ENCODE measurements at places on chromosomes 12 and 14.

DNA sequence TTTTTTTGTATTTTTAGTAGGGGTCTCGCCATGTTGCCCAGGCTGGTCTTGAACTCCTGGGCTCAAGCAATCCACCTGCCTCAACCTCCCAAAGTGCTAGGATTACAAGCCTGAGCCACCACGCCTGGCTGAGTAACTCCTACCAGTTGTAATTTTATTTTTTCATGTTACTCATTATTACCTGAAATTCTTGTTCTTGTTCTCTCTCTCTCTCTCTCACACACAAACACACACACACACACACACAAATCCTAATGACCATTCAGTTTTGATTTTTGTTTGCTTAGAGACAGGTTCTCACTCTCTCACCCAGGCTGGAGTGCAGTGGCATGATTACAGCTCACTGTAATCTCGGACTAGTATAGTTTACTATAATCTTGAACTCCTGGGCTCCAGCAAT is 30.2 kb downstream of the DNAL1 start:
- DNase-seq, result no peak

GRCh38 chr14:50926851-50927386 is 17.4 kb downstream of the PYGL start:
- DNase-seq, result no peak

DNA sequence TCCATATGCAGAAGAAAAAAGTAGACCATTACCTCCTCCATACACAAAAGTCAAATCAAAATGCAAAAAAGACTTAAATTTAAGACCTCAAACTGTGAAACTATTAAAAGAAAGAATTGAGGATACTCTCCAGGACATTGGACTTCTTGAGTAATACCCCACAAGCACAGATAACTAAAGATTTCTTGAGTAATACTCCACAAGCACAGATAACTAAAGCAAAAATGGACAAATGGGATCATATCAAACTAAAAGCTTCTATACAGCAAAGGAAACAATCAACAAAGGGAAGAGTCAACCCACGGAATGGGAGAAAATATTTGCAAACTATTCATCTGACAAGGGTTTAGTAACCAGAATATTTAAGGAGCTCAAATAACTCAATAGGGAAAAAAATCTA is 427.9 kb downstream of the CCDC91 start:
- no peak for DNase-seq

DNA sequence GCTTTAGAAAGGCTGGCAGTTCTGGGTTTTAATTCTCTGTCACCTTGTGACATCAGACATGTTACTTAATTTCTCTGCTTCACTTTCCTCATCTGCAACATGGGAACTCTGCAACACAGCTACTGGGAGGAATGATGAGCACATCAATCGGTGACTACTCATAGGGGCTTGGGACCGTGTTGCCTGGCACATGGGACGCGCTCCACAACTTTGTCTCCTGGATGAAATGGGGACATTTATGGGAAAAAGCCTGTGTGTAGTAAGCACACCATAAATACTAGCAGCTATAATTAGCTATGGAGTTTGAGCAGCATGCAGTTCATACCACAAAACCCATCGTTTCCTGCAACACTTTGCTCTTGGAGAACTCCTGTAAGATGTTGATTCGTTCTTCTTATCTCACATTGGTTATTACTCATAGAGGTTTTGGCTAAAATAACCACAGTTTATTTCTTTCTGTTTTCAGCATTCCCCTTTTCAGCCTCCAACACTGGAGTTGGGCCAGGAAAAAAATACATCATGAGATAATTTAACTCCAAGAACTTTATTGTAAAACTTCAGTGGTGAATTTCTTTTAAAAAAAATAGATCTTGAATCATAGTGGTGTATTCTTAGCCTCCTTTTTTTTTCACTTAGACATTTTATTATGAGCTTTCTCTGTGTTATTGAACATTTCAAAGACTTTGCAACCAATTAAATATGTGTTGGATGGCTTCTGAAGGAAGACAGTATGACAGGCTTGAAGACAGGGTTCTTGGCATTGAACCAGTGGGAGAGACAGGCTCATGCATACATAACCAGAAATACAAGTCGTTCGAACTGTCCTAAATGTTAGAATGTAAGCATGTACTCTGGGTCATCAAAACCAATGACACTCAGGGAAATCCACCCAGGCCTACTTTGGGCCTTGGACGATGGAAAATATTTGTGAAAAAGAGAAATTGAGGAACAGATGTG is 72.7 kb downstream of the RIN3 start:
- peak; percentile 86 for DNase-seq

GRCh38 chr12:25365340-25365730 is 114.6 kb upstream of the KRAS start:
- no peak for DNase-seq

DNA sequence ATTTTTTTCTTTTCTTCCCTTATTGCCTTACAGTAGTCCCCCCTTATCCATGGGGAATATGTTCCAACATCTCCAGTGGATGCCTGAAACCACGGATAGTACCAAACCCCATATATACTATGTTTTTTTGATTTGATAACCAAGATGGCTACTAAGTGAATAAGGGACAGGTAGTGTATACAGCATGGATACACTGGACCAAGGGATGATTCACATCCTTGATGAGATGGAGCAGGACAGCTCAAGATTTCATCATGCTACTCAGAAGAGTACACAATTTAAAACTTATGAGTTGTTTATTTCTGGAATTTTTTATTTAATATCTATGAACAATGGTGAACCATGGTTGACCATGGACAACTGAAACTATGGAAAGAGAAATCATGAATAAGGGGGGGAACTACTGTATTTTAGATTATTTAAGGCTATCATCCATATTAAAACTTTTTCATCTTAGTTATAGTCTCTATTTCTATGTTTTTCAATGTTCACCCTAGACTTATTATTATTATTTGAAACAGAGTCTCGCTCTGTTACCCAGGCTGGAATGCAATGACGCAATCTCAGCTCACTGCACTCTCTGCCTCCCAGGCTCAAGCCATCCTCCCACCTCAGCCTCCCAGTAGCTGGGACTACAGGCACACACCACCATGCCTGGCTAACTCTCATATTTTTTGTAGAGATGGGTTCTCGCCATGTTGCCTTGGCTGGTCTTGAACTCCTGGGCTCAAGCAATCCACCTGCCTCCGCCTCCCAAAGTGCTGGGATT is 188.0 kb upstream of the PELI2 start:
- DNase-seq, result no peak

- DNase-seq, result no peak
Measured at GRCh38 chr12:104427547-104427938, 29.2 kb upstream of the CHST11 start.

- DNase-seq, result no peak
Measured at GRCh38 chr12:9751204-9752144, 9.2 kb downstream of the CD69 start.

DNA sequence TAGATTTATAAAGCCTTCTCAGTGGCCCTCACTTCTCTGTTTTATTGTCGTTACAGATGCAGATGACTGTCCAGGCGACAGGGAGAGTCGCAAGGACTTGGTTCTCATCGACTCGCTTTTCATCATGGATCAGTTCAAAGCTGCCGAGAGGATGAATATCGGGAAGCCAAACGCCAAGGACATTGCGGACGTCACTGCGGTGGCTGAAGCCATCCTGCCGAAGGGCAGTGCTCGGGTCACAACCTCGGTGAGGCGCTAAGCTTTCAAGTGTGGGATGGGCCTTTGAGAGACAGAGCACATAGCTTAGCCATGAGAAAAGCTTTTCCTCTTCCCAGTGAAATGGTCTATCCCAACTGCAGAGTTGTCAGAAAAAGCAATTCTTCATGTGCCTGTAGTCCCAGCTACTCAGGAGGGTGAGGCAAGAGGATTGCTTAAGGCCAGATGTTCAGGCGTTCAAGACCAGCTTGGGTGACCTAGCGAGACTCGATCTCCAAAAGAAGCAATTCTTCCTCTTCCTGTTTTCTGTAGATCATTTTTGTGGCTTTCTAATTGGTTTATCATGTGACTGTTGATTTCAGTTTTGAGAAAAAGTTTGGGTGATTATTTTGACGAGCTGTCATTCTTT is 56.4 kb downstream of the EP400 start:
- no peak for DNase-seq

DNA sequence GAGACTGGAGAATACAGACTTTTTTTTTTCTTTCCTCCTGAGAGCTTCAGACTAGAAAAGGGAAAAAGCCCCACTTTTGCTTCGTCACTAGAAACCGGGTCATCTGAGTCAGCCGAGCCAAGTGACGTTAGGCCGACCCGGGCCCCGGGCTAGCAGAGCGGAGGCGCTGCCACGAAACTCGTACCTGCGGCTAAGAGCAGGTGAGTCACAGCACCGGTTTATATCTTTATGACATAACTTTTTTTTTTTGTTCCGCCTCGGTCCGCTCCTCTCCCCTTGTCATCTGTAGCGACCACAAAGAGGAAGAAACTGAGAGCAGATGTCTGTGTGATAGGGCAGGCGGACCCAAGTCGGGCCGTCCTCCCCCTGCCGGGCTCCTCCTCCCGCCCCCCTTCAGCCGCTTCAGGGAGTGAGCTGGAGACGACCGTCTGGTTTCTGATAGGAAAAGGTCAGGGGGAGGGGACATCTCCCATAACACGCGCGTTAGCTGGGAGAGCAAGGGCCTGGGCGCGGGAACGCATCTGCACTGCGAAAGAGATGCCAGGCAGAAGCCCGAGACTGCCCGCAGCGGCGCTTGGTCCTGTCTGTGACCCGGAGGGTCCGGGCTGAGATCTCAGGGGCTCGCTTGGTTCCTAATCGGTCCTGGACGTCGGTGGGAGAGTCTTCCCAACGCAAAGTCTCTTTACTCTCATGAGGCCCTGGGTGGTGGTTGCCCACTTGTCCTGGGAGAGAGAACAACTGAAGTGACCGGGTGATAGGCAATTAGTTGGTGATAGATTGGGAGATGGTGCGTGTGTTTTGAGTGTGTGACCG is 586 bp downstream of the TTC6 start:
- no peak for DNase-seq

DNA sequence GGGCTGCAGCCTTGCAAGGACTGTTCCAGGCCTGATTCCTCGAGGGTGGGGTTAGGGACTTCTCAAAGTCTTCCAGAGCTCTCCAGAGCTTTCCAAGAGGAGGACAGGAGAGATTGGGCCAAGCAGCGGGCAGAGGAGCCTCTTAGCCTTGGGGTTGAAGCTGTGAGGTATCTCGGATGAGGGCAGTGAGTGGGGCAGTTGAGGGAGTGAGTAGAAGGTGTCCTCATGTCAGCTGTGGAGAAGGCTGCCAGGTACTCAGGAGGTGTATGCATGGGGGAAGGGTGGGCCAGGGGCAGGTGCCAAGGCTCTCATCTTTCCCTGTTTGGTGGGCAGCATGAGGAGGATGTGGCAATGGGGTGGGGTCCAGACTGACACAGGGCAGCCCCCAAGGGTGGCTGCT is 7.7 kb downstream of the KRT83 start:
- no peak for DNase-seq

GRCh38 chr12:71159878-71160277 is 2.1 kb upstream of the TSPAN8 start:
- no peak for DNase-seq

DNA sequence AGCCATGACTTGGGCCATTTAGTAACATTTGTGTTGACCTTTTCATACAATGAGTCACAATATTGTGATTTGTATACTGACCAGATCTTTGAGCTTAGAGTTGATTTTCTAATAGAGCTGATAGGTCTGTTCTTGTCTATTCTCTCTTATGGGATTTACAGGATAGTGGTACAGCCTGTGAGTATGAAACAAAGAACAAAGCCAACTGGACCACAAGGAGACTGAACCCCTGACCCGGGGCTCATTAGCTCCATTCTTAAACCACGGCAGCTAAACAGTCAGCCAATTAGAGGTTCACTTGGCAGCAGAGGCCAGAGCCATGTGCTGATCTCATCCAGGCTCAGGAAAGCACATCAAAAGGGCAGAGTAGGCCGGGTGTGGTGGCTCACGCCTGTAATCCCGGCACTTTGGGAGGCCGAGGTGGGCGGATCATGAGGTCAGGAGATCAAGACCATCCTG is 59.1 kb upstream of the GNPNAT1 start:
- no peak for DNase-seq

DNA sequence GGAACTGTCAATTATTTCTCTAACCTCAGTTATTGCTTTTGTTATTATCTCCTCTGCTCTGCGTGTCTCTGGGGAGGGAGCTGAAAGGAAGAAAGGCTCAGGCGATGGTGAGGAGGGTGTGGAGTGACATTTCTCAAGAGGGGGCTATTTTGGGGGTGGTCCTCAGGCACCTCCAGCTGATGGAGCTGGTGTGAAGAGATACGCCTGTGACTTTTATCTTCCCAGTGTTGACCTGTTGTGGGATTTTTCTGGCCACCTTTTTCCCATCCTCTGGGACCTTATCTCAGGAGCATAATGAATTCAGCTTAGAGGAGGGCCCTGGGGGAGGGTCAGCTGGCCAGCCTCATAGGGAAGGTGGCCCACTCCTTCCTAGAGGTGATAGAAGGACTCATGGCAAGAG is 26.4 kb downstream of the KCNA5 start:
- no peak for DNase-seq

GRCh38 chr12:105915997-105916759 is 222.6 kb downstream of the NUAK1 start:
- no peak for DNase-seq

- DNase-seq, result no peak
Measured at GRCh38 chr14:86673523-86673969, 1143.6 kb downstream of the FLRT2 start.

DNA sequence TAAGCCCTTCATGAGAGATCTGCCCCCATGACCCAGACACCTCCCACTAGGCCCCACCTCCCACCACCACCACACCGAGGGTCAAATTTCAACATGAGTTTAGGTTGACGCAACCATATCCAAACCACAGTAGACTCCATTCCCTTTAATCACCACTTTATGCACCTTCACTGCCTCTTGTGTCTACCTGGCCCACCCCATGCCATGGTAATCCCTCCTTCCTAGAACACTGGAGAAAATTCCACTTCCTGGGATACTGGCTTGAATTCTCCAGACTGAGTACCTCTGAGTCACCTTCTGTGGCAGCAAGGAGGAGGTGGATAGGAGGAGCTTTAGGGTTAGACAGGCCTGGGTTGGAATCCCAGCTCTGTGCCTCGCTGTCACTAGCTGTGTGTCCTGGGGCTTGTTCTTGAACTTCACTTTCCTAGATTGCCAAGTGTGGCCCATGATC is 26.1 kb upstream of the CIPC start:
- DNase-seq, result no peak

GRCh38 chr12:22600181-22600580 is 24.8 kb upstream of the ETNK1 start:
- no peak for DNase-seq

GRCh38 chr12:114311974-114312373 is 94.0 kb downstream of the TBX5 start:
- no peak for DNase-seq
